Stimulated activated CD4-positive, alpha-beta T cell treated with anti-CD3 and anti-CD28 coated beads, Interleukin-15, amount 100 ng/mL, for 1 hour (primary cell): ENCODE measurements at places on chromosomes 16 and 17.

GRCh38 chr16:11869353-11870228, 18.2 kb upstream of the RSL1D1 start:
- DNase-seq: no peak

- DNase-seq: no peak
These were observed 35.9 kb downstream of the HSBP1 start for GRCh38 chr16:83843657-83844056.

- no peak for DNase-seq
These were observed 136.3 kb upstream of the XYLT1 start for GRCh38 chr16:17607075-17607509.

GRCh38 chr16:17885659-17886207, 415.0 kb upstream of the XYLT1 start:
- DNase-seq: no peak

GRCh38 chr17:13378361-13378760, 223.4 kb downstream of the HS3ST3A1 start:
- no peak for DNase-seq

GRCh38 chr17:14407541-14407940, 106.7 kb downstream of the HS3ST3B1 start:
- DNase-seq: no peak

DNA sequence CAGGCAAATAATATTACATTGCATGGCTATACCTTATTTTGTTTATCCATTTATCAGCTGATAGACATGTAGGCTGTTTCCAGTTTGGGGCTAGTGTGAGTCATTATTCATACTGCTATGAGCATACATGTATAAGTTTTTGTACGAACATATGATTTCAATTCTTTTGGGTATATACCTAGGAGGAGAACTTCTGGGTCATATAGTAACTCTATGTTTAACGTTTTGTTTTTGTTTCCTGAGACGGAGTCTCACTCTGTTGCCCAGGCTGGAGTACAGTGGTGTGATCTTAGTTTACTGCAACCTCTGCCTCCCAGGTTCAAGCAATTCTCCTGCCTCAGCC, 2.4 kb upstream of the ITGAL start:
- DNase-seq: no peak

DNA sequence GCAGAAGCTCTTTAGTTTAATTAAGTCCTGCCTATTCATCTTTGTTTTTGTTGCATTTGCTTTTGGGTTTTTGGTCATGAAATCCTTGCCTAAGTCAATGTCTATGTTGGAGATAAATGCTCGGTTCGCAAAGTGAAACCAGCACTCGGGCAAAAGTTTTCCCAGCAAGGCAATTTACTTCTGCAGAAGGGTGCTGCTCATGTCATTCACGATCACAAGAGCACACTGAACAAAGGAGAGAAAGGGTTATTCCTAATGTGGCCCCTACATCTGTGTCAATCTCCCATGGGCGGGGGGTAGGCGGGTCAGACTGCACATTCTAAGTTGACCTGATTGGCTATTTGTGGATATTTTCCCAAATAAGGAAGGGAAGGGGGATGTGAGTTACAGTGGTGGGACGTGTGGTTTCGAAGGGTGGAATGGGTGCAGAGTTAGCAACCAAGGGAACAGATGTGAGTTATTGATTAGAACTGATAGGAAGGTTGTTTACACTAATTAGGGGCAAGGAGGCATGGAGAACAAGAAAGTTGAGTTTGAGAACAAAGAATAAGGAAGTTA, 23.0 kb downstream of the ATF7IP2 start:
- no peak for DNase-seq

- DNase-seq: no peak
These were observed 66.9 kb upstream of the RCVRN start for GRCh38 chr17:9971991-9972390.

DNA sequence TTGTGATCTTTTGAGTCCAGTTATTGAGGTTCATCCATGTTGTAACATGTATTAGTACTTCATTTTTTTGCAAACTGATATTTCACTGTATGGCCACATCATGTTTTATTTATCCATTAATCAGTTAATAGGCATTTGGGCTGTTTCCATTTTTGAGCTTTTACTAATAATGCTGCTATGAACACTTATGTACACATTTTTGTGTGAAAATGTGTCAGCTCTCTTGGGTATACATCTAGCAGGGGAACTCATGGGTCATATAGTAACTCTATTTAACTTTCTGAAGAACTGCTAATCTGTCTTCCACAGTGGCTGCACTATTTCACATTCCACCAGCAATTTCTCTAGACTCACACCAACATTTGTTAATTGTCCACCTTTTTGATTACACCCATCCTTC, 82.0 kb downstream of the GLG1 start:
- no peak for DNase-seq

GRCh38 chr16:77430360-77430759, 4.5 kb downstream of the ADAMTS18 start:
- DNase-seq: no peak

DNA sequence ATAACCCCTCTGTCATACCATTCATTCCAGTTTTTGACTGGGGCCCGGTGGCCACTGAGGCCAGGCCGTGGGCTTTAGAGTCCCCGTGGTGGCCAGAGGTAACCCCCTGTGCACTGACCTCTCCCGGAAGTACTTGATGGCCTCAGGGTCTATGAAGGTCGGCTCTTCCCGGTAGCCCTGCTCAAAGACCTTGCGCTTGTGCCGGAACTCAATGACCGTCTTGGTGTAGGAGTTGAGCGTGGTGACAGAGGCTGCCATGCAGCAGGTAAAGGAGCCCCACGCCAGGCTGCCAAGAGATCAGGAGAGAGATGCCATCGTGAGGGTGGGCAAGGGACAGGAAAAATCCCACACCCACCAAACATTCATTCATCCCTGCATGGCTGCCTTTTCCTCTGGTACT, 234.8 kb downstream of the GSG1L start:
- DNase-seq: no peak

GRCh38 chr17:34011599-34011998, 243.5 kb upstream of the CCL2 start:
- DNase-seq: no peak

- no peak for DNase-seq
These were observed 10.8 kb downstream of the CASKIN2 start for GRCh38 chr17:75504347-75505151.

DNA sequence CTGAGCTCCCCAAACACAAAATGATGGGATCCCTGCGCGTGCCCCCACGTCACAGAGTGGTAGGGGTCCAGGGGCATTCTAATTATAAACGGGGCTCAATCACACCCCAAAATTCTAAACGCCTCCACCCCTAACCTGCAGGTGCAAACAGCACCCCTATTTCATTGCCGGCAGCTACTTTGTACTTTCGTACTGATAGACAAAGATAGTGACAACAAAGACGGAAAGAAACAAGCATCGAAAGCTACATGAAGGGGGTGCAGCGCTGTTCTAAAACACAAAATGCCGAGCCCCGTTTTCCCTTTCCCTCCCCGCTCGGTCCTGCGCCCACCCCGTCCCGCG, 13.9 kb downstream of the MIS12 start:
- no peak for DNase-seq

DNA sequence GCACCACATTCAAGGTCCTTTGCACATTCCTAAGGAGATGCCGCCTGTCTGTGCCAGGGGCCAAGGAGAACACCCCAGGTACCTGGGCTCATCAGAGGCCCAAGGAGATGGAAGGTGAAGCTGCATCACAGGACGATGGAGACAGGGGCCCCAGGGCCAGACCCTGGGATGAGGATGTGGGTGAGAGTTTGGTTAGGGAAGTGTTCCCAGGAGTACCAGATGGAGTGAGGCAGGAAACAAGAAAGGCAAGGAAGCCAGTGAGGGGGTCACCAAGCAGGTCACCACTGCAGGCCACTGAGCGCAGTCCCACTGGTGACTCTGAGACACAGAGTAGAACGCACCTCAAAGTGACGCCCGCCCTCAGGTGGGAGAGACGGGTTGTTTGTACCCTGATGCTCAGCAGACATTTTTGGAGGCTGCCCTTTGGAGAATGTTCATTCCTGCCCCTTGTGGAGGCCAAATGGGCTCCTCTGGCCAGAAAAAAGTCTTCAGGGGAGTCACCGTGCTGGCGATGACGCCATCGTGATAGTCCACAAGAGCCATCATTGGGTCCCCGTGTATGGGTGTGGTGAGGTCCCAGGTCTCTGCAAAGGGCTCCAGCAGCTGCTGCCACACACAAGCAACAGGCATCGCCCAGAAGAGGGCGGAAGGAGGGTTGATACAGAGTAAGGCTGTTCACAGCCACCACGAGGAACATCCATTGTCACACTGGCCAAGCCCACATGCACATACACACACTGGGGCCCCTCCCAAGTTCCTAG, 57.5 kb downstream of the BEAN1 start:
- DNase-seq: no peak
